ENCODE measurements at places on chromosomes 13 and 19.

DNA sequence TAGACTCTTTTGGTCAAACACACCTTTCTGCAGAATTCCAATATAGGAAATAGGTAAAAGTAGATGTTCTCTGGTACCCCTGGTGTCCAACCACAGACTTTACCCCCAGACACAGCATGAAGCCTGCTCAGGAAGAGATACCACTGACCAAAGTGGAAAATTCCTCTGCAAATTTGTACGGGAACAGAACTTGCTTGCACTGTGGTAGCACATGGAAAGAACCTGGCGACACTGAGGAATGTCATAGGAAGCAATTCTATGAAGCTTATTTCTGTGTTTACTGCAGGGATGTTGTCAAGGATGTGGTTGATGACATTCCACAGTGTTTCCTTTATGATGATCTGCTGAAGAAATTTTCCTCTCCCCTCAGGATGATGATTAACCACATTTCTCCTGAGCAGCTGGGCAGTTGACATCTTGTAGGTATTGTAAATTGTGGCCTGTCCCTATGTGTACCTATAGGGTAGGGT, 48.9 kb upstream of the TNFSF11 start:
- DNase-seq, result no peak

DNA sequence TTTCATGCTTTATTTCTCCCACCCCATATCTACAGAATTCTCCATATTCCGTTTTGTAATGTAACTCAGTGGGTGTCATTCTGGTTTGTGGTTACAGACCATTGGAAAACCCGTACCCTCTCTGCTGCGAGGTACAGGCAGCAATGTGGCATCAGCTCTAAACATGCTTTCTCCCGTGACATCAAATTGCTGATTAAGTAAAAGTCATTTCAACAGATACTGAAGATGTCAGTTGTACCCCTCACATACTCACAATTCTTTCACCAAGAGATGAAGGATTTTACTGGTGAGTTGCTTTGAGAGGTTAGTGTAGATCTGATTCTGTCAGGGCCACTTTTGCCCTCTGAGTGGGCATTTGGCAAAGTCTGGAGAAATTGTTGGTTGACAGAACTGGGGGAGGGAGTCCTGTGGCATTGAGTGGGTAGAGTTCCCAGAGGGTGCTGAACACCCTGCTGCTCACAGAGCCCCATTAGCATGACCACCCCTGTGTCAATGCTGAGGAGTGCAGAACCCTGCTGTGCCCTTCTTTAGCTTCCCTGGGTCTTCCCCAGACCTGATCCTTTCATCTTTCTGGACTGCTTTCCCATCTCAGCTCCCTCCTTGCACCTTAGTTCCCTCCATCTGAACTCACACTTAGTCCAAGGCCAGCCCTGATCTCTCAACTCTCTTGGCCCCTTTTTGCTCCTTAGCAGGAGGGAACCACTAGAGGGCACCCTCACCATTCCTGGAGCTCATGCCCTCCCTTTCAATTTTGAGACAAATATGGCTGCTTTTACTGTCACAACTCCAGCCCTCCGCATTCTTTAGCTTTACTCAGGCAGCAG, 39.9 kb upstream of the CEACAM8 start:
- peak; percentile 64 for DNase-seq

GRCh38 chr13:46171217-46171616, 10.8 kb downstream of the LCP1 start:
- DNase-seq, result no peak

GRCh38 chr13:66329988-66330451, 900.1 kb downstream of the PCDH9 start:
- DNase-seq, result no peak

DNA sequence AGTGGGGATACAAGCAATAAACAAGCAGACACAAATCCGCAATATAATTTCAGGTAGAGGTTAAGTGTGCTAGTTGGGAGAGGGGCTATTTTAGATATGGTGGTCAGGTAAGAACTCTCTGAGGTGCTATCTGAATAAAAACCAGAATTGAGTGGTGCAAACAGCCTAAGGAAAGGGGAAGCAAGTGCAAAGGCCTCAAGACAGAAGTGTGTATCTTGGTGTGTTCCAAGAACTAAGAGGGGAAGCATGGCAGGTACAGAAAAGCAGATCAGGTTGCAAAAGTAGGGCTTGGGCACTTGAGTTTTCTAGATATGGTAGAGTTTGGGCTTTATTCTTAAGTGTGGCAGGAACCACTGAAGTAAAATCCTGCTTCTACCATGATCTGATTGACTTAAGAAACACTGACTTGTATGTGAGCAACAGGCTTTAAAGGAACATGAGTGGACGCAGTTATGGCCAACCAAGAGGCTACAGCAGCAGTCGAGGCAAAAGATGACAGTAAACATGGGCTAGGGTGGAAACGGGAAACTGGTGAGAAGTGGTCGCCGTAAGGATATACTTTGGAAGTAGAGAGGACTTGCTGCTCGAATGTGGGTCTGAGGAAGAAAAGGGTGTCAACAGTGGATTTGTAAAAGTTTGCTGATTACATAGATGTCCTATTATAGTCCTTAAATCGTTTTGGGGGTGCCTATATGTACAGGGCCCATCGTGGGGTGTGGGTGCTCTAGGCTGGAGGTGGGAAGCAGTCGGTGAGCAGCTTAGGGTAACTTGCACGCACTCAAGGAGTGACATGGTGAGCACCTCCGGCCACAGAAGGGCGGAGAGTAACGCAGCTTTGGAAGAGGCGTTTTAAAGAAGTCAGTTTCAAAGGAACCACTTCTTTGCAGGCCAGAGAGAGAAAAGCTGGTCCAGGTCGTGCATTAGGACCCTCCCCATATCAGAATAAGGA, 677 bp downstream of the TGDS start:
- peak; percentile 72 for DNase-seq

GRCh38 chr13:90768116-90768515, 579.4 kb upstream of the MIR17HG start:
- DNase-seq, result no peak

DNA sequence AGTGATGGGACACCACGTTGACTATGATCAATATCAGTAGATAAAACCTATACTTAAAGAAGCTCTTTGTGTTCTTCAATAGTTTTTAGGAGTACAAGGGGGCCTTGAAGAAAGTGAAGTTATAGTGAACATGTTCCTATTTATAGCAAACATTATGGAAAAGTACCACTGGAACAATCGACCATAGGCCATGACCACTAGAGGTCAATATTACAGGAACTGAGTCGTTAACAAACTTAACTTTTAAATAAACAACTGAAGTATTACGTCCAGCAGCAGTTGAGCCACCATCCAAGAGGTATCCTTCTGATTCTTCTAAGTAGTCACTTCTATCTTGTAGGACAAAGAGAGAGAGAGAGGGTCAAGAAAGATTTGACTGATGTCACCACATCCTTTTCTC, 391.0 kb upstream of the SLITRK5 start:
- DNase-seq, result no peak

- no peak for DNase-seq
Observed at GRCh38 chr13:50374517-50374916, 359.3 kb downstream of the KCNRG start.

DNA sequence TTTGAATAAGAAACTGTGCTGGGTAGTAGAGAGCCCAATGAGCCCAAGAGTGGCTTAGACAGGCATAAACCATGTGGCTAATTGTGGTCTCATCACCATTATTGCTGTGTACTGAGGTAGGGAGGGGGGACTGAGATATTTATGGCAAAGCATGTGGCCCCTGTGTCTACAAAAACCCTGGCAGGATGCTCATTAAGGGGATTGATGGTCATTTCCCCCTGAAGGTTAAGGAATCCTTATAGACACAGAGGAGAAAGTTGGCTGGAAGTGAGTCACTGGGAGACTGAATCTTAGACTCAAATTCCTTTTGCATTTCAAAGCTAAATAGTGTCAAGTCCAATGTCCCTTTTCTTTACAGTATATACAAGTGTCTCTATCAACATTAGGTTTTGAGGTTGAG, 9.8 kb upstream of the DACT3 start:
- no peak for DNase-seq

DNA sequence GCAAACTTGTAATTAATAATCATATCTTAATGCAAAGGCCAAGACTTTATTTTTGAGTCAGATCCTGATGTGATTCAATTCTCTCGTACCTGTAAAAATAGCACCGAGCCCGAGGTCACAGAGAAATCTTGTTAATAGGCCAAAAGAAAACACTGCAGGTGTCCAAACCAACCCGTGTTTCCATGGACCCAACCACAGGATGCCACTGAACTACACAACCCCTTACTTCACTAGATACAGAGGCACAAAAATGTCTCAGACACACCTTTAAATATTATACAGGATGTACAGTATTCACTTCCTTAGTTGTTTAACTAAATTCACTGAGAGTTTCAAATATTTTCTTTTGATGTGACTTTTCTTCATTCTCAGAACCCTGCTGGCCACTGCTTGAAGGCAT, 530.9 kb downstream of the MYO16 start:
- no peak for DNase-seq

Data from activated CD8-positive, alpha-beta memory T cell treated with anti-CD3 and anti-CD28 coated beads for 24 hours (primary cell).